ENCODE measurements at places on chromosomes 11 and 22. TPM values are rescaled to one million over a fixed set of nuclear protein-coding genes. Genes with fewer than 3 reads are reported as not detected.

Gene ACR
- not detected for total RNA-seq

Gene NCR3LG1
- total RNA-seq = 0.69 TPM

Gene OR4A16
- total RNA-seq = not detected

Gene AGBL2
- total RNA-seq = 5.0 TPM

Gene YPEL1
- total RNA-seq = 1.8 TPM

Gene CHRM1
- total RNA-seq = not detected

Gene OR4C11
- total RNA-seq = not detected

Gene TRIM6
- 0.74 TPM for total RNA-seq

Gene TSGA10IP
- total RNA-seq = not detected

Gene ELP4
- total RNA-seq = 18.3 TPM

Gene OR52I2
- not detected for total RNA-seq

Gene GAB4
- total RNA-seq = not detected

Gene SCUBE1
- not detected for total RNA-seq

Gene OR2AG1
- not detected for total RNA-seq

Gene PATE4
- total RNA-seq = not detected

Gene POU2AF3
- total RNA-seq = not detected

Gene C22orf39
- 23.3 TPM for total RNA-seq

Gene PTGDR2
- total RNA-seq = 0.33 TPM

Gene KDELR3
- 0.97 TPM for total RNA-seq

Gene MICAL2
- total RNA-seq = 213 TPM

Gene PEX16
- total RNA-seq = 28.2 TPM

Gene MAP6
- not detected for total RNA-seq

Gene TBX10
- not detected for total RNA-seq

Gene BLID
- total RNA-seq = not detected

Gene HTR3B
- not detected for total RNA-seq

Gene APOA4
- not detected for total RNA-seq

Gene OR52E8
- total RNA-seq = not detected

Gene DNAJB7
- not detected for total RNA-seq

Gene DDIAS
- 19.4 TPM for total RNA-seq

Gene DAGLA
- total RNA-seq = 0.12 TPM

Gene GNAZ
- total RNA-seq = 1.6 TPM

Gene OR10A2
- total RNA-seq = not detected

Gene C22orf23
- not detected for total RNA-seq

Gene SCGB1A1
- total RNA-seq = not detected

Gene RFPL1
- total RNA-seq = not detected

Gene MPPED1
- total RNA-seq = not detected

Gene ANO1
- total RNA-seq = not detected

Gene RNF169
- total RNA-seq = 14.3 TPM

Gene C22orf31
- not detected for total RNA-seq

Gene MAPK8IP2
- total RNA-seq = 0.19 TPM

Gene DMC1
- total RNA-seq = 15.8 TPM

Gene OR51B5
- total RNA-seq = not detected

Gene MAPK8IP1
- total RNA-seq = 0.43 TPM

Gene SMC1B
- 1.1 TPM for total RNA-seq

Gene TRIM66
- 18.3 TPM for total RNA-seq

Gene RNF215
- total RNA-seq = 10.2 TPM

Gene IGLL1
- total RNA-seq = not detected

Gene ZP1
- not detected for total RNA-seq

Gene MCHR1
- not detected for total RNA-seq

Gene TNNT3
- total RNA-seq = 6.0 TPM
